ENCODE measurements at places on chromosomes 4 and X. TPM values are rescaled to one million over a fixed set of nuclear protein-coding genes. Genes with fewer than 3 reads are reported as not detected.

Gene ATP11C
- polyA plus RNA-seq = 5.9 TPM

Gene SRPX2
- not detected for polyA plus RNA-seq

Gene EIF4E
- 93.3 TPM for polyA plus RNA-seq

Gene GUCY1B1
- polyA plus RNA-seq = not detected

Gene CORIN
- polyA plus RNA-seq = 0.30 TPM

Data from CD4-positive, alpha-beta memory T cell (primary cell).